GM23248 (cell line): ENCODE measurements at places on chromosomes 5 and 9. TPM values are rescaled to one million over a fixed set of nuclear protein-coding genes. Genes with fewer than 3 reads are reported as not detected.

DNA sequence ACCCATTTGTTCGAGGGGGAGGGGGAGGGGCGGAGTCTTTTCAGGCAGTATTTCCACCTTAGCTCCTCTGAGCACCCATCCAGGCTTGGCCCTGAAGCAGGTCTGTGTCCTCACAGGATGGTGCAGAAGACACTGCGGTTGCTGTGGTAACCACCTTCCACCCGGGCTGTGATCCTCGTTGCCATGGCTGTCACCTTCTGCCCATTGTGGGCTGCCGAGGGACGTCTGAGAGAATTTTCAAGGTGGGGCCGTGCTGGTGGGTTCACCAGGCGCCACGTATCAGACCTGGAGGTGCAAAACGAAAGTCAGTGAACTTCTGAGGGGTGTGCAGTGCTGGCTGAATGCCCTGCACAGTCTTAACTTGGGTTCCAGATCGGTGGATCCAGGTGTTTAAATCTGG is 26.7 kb downstream of the POLR1E start:
- no peak for DNase-seq

GRCh38 chr5:64789457-64789856 is 20.7 kb downstream of the CWC27 start:
- DNase-seq, result peak; percentile 43

GRCh38 chr9:108845947-108846346 is 9.8 kb downstream of the ACTL7B start:
- no peak for DNase-seq

DNA sequence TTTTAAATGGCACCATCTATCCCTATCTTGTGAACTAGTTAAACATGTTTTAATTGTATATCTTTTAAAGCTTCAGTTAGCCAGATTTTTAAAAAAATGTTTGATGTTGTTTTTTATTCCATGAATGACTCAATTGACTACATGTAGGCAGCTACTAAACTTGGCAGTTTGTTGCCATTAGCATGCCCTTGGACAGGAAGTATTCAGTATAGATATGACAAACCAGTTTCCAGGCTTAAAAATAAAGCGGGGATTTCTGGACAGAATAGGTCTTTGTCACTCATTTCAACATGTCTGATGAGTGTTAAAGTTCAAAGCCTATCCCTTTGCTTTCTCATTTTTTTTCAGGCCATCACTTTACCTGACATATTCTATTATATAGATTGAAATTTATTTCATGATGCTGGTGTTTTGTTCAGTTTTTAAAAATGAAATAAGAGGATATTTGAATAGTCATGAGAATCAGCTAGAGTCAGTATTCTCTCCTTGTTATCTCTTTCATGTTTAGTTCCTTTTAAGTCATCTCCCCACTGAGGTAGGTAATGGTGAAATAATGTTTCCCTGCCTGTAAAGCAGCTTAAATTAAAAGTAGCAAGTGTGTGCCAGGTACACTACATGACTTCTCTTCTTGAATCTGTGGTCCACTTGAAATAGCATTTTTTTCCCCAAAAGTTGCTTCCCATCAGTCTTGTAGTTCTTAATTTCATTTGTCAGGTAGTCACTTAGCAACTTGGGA is 11.9 kb downstream of the TNFAIP8 start:
- DNase-seq, result peak; percentile 76

DNA sequence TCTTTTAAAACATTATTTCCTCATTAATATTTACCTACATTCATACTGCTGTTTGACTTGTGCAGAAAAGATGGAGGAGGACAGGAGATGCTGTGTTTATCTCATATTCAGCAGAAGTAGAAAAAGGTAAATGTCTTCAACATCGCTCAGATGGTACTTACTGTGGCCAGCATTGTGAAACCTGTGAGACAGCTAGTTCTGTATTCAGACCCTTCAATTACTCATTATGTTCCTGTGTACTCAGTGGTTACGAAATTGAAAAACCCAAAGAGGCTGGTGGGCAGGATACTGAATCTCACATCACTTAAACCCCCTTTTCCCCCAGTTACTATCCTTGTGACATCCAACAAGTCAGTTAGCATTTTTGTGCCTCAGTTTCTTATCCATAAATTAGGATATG is 216.0 kb downstream of the KDM4C start:
- peak; percentile 36 for DNase-seq

GRCh38 chr5:80442742-80443141 is 34.9 kb downstream of the ZFYVE16 start:
- no peak for DNase-seq

GRCh38 chr9:72614067-72614466 is 92.7 kb downstream of the TMC1 start:
- DNase-seq, result no peak

DNA sequence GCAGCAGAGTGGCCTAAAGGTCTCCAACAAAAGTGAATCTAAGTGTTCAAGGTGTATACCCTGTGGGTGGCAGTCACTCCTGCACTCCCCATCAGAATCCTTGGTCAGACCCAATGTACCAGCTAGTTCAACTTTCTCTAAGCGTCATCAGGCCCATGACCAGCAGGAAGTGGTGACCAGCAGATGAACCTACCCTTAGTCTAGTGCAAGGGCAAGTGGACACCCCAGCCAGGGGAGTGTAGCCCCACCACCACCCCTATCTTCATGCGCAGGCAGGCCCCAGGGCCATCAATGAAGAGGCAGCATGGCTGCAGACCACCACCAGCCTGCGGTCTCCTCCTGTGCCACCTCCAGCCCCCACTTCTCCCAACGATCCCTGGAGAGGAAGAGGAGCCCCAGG is 213.1 kb downstream of the AGTPBP1 start:
- no peak for DNase-seq

DNA sequence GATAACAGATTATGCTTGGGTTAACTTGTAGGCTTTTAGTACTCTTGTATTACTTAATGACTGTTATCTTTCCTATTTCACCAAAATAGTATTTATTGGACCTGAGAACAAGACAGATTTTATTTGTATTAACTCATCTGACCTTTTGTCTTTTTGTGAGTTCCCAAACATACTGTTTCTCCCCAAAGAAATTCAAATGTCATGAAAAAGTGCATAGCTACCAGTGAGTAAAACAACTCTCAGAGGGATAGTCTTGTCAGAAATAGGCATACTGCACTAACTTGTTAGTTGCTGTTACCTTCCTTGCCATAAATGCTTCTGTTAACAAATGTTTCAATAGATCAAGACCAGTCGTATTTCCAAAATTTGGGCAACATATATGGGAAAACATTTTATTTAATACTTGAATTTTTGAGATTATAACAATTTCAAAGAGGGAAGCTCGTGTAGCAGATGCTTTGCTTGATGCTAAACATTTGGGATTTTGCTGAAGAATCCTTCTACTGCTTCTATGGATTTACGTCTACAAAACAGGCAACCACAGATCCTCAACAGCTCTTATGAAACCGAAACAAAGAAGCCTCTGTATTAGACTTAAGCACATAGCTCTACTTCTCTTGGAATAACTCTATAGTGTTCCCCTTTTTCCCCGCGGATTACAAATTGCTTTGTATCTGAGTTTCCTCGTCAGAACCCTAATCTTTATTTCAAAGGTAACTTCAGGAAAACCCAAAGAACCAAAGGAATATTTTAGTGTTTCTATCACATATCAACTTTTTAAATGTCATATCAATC is 248.8 kb downstream of the MCTP1 start:
- no peak for DNase-seq

GRCh38 chr9:73816905-73817304 is 665.2 kb downstream of the ANXA1 start:
- DNase-seq, result no peak

DNA sequence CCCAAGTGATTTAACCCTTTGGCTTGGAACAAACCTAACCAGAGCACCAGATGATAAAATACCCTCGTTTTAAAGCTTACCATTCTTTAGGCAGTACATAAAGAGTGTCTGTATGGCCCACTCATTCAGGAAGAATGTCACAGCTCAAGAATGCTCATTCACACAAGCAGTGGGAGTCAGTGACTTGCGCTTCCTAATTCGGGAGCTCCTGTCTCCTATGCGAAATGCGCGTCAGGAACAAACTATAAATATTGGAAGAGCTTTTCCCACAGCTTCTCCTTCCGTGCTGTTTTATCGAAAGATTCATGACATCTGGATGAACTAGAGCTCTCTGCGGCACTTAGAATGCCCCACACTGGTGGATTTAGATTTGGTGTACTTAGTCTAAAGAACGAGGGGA is 66.6 kb downstream of the NTRK2 start:
- DNase-seq, result no peak

DNA sequence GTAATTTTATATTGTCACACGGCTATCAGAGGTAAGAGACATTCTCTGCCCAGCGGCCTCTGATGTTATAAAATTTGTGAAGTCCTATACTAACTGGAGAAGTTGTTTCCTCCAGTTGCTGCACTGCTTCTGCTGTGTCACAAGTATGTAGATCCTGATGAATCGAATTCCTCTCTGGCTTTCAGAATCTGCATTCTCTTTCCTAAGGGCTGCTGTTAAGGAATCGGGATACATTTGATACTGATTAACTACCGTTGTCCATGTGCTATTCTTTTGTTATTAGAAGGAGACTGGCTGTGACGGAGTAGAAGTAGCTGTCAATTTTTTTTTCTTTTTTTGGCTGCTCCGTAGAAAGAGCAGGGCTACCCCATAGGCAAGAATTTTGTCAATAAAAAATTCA is 81.7 kb upstream of the LRRC70 start:
- DNase-seq, result no peak

GRCh38 chr5:179978792-179979191 is 71.1 kb upstream of the TBC1D9B start:
- no peak for DNase-seq

GRCh38 chr5:154648706-154649105 is 106.5 kb upstream of the LARP1 start:
- peak; percentile 55 for DNase-seq

DNA sequence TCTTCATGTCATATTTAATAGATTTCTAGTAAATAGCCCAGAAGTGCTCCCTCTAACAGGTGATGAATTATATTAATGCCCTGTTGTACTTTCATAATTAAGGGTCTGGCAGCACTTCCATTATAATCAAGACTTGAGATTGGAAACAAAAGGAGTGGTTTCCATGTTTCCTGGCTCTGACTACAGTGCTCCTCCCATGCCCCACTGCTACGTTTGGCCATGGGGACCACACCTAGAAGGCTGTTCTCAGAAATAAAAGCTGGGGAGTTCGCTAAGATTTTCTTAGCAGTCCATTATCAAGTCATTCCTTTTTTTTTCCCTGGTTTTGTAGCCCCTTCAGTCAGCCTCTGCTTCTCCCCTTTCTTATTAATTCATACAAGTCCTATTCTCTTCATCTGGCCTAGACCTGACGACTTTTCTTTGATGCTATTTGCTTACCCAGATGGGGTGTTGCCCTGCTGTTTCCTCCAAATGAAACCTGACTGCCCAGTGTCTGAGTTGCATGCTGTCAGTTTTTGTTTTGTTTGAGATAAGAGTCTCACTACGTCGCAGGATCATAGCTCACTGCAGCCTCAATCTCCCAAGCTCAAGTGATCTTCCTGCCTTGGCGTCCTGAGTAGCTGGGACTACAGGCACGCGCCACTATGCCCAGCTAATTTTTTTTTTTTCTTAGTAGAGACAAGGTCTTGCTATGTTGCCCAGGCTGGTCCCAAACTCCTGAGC is 312.1 kb upstream of the EFNA5 start:
- DNase-seq, result no peak

DNA sequence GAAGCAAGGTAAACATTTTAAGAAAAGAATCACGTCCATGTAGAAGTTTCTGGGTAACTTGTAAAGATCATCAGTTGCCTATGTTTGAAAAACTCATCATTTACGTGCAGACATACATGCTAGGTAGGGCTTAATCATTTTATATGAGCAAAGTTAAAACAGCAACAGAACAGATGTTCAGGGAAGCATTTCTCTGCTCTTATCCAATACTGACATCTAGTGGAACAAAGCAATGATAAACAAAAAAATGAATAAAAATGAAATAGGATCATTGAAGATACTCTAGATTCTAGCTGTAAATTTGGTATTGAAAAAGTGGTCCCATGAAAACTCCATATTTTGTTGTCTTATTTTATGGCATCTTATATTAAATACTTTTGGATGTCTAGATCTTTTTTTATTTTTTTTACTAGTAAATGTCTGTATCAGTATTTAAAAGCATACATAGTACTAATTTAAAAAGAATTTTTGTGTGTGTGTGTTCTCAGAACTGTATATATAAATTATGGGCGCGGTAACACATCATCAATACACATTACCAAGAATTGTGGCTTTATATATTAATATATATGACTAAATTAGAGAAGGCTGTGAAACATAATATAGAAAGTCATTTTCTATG is 1050.2 kb downstream of the CDH12 start:
- peak; percentile 64 for DNase-seq

DNA sequence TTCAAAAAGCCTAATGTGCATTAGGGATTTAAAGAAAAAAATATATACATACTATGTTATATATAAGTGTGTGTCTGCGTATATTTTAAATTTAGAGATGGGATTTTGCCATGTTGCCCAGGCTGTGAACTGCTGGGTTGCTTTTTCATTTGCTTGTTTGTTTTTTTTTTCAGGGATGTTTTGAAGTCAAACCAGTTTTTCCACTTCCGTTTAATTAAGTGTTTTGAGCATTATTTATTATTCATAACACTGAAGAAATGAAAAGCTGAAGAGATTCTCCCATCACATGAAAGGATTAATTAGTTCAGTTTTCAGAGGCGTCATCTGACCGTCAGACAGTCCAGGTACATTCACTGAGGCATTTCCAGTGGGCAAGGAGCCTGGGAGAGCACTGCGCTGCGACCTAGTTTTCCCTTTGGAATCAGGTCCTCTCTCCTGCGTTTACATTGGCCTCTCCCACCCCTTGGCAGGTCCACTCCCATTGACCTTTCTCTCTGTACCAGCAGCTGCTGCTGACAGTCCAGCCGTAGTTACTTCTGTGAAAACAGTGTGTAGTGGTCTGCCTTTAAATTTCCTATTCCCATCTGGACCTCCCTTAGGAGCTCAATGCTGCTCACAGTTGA is 26.0 kb downstream of the ARRDC3 start:
- DNase-seq, result no peak

DNA sequence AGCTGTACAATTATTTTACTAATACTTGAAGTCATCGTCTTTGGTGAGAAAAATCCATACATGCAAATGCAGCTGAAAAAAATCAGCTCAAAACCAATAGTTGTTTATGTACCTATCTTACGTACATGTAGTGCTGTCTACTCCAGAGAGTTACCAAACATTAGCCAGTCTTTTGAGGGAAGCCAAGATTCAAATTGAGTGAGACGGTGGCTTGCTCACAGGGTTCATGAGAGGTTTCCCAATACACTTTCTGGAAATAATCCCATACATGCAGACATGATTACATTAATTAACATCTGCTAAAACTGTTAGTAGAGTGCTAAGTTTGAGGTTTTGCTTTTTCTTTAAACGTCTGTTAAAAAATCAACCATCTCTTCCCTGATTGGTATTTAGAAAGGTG is 2.3 kb downstream of the C9orf72 start:
- DNase-seq, result no peak

- no peak for DNase-seq
Measured at GRCh38 chr5:6125781-6126180, 252.6 kb downstream of the MED10 start.

GRCh38 chr5:63700241-63700640 is 262.0 kb downstream of the HTR1A start:
- no peak for DNase-seq

GRCh38 chr5:55960779-55961178 is 34.0 kb downstream of the IL6ST start:
- no peak for DNase-seq

- DNase-seq, result no peak
Measured at GRCh38 chr5:125882061-125882460, 541.1 kb upstream of the GRAMD2B start.

MEGF10 gene
- not detected in 2 replicates for total RNA-seq

C1QTNF2 gene
- total RNA-seq, result 0.22 TPM in 1 of 2 replicates, not detected in the other

BHMT gene
- not detected in 2 replicates for total RNA-seq

IL31RA gene
- total RNA-seq, result 0.89 TPM in 1 of 2 replicates, not detected in the other

SUSD3 gene
- total RNA-seq, result 0.43 and 0.63 TPM in 2 replicates

IL7R gene
- total RNA-seq, result 12.6 and 16.9 TPM in 2 replicates

SV2C gene
- not detected in 2 replicates for total RNA-seq

UBTD2 gene
- total RNA-seq, result 36.4 and 41.4 TPM in 2 replicates
